BE2C (cell line): ENCODE measurements at places on chromosomes 3 and 15.
A peak's percentile ranks its signal among the peaks of the same experiment; 100 is the strongest.

- no peak for DNase-seq
Observed at GRCh38 chr3:108024146-108024850, 66.5 kb downstream of the CD47 start.

GRCh38 chr15:101024073-101024695 is 105.0 kb downstream of the LRRK1 start:
- DNase-seq = no peak

DNA sequence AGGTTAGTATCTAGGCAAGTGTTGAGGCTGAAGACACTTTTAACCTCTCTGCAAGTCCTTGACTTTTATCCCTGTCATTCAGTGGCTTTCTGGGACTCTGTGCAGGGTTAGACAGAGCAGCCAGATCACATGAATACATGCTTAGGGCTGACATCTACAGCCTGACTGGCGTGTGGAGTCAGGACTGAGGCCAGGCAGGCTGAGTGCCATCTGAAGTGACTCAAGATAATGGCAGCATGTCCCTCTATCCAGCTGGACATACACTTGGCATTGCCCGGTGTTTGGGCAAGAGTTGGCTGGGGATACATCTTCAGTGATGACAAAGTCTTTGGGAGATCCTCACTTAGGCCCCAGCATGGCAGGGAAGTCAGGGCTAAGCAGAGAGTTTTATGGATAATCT is 22.4 kb downstream of the DUOX2 start:
- DNase-seq = no peak

- DNase-seq = no peak
Observed at GRCh38 chr15:42199126-42199525, 9.0 kb downstream of the VPS39 start.

DNA sequence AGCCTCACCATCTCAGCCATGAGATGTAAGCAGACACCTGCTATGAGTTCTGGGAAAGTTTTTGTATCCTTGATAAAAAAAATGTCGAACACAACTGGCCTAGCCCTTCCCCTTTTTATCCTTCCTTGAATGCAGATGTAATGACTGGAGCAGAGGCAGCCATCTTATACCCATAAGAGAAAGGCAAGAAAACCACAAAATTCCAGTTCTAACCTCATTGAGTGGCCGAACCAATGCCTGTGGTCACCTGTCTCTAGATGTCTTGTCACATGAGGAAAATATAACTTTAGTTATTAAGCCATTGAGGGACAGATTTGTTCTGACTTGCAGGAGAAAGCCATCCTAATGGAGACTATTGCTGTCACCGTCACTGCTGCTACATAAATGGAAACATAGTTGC is 80.4 kb upstream of the SLC6A6 start:
- DNase-seq = no peak

DNA sequence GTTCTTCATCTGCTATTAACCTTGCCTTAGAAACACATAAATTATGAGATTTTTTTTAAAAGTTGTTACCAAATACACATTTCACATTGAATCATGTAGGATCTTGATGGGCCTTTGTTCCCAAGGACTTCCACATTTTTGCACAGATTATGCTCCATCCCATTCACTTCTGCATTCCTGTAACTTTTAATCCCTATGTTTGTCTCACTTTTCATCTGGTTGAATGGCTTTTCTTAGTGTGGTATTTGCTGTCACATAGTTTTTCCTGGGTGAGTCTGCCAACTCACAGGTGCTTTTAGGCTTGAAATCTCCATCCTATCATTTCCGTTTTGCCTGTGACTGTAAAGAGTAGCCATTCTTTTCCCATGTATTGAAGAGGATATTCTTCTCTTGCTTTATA is 297.2 kb upstream of the TPRG1 start:
- DNase-seq = no peak

DNA sequence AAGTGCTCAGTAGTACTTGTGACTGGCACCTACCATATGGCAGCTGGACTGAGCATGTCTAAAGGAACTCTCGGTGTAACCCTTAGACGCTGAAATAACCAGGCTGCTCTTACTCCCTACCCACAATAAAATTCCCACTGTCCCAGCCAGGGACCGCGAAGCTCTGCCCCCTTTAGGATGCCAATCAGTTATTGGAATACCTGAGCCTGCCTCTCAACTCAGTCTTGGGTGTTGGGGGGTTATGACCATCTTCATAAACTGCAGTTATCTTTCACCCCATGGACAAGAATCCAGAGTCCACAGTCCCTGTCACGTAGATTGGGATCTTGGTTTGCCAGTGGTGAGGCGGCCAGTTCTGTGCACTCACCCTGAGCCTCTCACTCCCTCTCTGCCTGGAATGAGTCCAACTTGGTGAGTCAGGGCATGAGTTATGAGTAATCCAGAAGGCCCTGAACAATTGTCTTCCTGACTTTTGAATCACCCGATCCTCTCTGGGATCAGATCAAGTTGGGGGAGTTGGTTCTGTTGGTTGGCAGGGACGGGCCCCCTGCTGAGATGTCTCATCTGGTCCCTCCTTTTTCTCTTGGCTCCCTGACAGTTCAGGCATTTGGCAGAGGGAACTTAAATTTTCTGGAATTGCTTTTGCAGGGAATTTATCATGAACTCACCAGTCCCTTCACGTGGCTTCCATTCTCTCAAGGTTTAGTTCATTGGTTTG is 120.1 kb upstream of the UBE2E1 start:
- peak; percentile 79 for DNase-seq

DNA sequence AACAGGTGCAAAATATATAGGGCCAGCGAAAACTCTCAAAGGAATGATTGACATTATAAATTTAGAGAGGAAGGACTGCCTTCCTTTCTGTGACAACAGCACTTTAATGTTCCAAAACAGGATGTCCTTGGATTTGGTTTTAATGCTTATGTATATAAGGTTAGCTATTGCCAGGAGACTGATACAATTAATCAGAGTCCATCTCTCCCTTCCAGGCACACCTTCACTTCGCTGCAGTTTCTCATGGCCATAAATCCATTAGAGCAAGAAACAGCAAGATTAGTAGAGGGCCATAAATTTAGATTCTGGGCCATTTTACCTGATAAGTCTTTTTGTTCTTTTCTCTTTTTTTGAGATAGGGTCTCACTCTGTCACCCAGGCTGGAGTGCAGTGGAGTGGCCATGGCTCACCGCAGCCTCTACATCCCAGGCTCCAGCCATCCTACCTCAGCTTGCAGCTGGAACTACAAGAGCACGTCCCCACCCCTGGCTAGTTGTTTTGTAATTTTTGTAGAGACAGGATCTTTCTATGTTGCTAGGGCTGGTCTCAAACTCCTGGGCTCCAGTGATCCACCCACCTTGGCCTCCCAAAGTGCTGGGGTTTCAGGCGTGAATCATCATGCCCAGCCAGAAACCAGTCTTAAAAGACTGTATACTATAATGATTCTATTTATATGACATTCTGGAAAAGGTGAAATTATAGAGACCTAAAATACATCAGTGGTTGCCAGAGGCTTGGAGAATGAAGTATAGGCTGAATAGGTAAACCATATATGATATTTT is 15.7 kb upstream of the TFRC start:
- no peak for DNase-seq

DNA sequence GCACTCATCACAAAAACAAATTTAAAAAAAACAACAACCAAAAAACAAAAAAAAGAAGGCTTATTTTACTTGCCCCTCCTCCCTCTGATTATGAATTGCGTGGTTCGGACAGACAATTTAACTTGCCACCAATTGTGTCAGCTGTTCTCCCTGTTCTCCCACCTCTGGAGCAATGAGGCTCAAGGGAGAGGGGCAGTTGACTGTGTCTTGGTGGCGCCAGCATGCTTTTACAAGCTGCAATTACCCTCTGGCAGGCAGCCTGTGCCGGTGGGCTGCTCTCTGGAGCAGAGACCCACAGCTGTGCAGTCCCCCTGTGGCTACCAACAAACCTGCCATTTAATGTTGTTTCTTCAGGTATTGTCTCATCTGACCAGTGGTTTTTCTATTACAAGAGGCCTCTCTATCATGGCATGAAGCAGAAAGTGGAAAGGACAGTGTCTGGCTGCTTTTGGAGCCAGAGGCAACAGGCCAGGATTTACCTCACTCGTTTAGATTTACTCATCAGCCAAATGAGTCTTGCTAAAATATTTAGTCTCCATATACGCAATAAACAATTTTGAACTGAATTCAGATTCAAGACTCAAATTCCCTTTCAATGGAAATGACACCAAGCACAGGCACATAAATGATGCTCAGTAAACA is 192.0 kb upstream of the TPRG1 start:
- no peak for DNase-seq

DNA sequence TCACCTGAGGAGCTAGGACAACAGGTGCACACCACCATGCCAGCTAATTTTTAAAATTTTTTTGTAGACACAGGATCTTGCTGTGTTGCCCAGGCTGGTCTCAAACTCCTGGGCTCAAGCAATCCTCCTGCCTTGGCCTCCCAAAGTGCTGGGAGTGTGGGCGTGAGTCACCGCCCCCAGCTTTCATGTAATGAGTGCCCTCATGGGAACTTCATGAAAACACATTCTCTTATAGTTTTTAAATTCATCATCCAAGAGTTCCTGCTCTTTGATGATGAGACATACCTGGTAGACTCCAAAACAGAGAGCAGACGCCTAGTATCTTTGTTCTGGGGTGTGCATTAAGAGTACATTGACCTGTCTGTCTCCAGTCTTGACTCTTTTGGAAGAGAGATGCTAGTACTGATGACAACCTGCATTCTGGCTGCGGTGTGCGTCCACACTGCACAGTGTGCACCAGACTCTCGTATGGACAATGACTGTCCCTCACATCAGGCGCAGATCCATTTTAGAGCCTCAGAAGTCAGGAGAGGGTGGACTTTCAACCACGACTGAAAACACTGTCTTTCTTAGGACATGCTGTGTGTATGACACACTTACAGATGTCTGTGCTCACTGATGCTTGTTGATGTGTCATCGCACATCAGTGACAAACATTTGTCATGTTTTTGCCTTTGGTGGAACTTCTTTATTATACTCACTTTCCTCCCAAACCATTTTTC is 2.0 kb downstream of the NRROS start:
- no peak for DNase-seq

DNA sequence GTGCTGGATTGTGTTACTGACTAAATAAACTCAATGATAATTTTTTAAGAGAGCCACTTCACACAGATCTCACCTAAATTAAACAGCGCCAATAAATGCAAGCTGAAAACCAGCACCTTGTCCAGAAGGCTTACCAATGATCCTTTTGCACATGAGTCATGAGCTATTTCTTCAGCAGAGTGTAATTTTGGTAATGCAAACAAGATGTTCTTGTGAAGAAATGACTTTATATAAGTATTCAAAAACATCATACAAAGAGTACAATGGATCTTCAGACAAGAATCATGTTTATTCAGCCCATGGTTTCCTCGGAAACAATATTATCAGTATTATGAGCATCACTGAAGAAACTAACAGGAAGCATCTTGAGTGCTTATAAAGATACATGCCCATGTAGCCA is 263.8 kb upstream of the UBE2E2 start:
- DNase-seq = no peak

DNA sequence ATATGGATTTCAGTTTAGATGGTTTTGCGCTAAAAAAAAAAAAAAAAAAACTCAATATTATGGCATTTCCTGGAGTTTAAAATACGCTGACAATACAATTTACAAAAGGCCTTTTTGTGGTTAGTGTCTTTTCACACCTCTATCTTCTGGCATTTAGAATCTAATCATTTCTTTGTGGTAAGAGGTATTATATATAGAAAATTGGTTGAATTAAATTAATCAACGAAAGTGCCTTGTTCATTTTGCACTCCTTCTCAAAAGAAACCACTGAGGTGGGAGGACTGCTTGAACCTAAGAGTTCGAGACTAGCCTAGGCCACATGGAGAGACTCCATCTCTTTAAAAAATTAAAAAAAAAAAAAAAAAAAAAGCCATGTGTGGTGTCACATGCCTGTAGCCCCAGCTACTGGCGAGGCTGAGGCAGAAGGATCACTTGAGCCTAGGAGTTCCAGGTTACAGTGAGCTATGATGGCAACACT is 90.0 kb upstream of the ICE2 start:
- DNase-seq = no peak

- no peak for DNase-seq
Observed at GRCh38 chr3:46576879-46577278, 10.8 kb upstream of the LRRC2 start.

DNA sequence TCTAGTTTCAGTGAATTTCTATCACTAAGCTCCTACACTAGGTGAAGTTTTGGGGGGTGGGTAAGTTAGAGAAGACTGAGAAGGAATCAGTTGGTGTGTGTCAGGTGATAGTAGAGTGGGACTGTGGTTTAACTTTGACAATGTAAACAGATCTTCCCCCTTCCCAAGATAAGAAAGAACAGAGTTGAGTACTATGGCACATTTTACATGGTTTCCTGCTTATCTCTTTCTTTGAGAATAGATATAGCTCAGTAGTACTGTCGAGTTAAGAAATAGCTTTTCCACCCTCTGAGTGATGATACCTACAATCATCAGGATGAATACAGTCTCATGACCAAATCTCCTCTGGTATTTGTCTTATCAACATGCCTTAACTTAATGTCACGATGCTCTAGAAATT is 42.8 kb downstream of the GAP43 start:
- DNase-seq = no peak

GRCh38 chr3:35772381-35773015 is 133.2 kb downstream of the ARPP21 start:
- no peak for DNase-seq

GRCh38 chr3:44649709-44650108 is 1.2 kb downstream of the ZNF35 start:
- no peak for DNase-seq

DNA sequence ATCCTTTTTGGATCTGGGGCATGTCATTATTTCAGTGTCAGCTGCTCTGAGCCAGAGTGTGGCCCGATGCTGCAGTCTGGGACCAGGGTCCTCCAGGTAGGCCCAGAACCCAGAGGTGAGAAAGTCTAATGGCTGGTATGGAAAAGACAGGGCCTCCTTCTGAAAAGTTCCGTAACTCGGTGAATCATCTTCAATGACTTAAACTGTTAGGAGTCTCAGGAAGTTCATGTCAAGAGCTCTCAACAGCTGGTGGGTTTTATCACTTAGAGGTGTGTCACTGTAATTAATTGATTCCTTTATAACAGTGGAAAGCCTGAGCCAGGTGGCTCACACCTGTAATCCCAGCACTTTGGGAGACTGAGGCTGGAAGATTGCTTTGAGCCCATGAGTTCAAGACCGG is 28.5 kb upstream of the PDE8A start:
- DNase-seq = no peak

- no peak for DNase-seq
Observed at GRCh38 chr3:72427624-72428023, 420.6 kb downstream of the SHQ1 start.

DNA sequence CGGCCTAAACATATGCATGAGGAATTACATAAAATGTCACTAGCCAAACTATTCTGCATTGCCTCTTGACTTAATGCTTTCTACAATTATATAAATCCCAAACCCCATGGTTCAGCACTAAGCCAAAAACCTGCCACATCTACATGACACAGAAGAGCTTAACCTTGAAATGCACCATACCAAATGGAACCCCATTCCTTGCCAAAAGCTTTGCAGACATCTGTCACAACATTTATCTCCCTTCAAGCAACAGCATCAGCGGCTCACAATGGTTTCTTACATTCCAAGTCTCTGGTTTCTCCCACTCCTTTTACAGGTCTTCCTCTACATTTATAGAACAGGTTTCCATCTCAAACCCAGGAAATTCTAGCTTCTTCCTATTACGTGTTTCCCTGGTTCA is 58.4 kb upstream of the GYG1 start:
- DNase-seq = no peak

GRCh38 chr15:80160570-80161156 is 7.9 kb downstream of the FAH start:
- DNase-seq = no peak

- DNase-seq = no peak
Observed at GRCh38 chr3:94069194-94069813, 6.4 kb downstream of the NSUN3 start.
